ENCODE measurements at places on chromosomes 3 and 15. TPM values are rescaled to one million over a fixed set of nuclear protein-coding genes. Genes with fewer than 3 reads are reported as not detected.

DNA sequence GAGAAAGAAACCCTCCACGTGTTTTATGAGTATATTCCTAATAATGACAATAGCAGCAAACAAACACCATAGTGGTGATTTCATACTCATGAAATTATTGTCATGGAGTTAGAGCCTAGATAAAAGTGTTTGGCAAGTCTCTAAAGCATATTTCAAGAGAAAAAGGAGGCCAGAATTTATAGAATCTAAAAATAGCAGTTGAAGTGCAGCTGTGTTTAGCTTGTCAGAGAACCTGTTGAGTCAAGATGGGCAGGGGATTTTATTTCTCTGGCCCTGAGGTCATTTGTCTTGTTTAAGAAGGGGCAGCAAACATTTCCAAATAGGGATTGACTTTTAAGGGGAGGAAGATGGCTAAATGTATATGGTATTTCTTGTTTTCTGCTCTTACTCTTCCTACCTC is 279.6 kb upstream of the CTDSPL start:
- no peak for DNase-seq

GRCh38 chr15:44719293-44719999 is 8.1 kb downstream of the B2M start:
- no peak for DNase-seq

The INAFM2 gene
- polyA plus RNA-seq: 20.0 TPM

The KIF7 gene
- 14.4 TPM for polyA plus RNA-seq

The DNASE1L3 gene
- polyA plus RNA-seq: 5.5 TPM
